ENCODE measurements at places on chromosomes 16 and 17. TPM values are rescaled to one million over a fixed set of nuclear protein-coding genes. Genes with fewer than 3 reads are reported as not detected.

DNA sequence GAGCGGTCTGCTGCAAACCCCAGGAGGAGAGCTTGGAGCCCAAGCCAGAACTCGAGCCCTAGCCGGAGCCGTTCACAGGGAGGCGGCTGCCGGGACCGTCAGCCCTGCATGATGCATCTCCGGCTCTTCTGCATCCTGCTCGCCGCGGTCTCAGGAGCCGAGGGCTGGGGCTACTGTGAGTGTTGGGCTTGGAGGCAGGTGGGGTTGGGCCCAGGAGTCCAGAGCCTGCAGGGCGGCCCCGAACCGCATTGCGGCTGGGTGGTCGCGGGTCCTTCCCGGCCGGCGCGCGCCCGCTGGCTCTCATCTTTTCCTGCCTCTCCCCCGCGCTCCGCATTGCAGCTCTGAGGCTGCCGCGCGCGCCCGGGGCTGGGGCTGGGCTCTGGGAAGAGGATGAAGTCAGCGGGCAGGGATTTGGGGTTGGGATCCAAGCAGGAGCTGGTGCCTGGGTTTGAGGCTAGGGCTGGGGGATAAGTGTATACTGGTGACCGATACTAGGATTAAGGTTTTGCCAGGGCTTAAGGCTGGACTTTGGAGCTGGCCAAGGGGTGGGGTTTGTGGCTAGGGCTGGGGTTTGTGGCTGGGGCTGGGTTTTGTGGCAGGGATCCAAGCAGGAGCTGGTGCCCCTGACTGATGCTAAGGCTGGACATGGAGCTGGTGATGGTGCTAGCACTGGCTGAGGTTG, 532 bp downstream of the CNTNAP1 start:
- peaks cover 26% of the 10 kb centered on the region for H3K27me3 ChIP-seq
- H3K27ac ChIP-seq, result no peak overlapping the region
- H3K4me3 ChIP-seq, result no peak overlapping the region

DNA sequence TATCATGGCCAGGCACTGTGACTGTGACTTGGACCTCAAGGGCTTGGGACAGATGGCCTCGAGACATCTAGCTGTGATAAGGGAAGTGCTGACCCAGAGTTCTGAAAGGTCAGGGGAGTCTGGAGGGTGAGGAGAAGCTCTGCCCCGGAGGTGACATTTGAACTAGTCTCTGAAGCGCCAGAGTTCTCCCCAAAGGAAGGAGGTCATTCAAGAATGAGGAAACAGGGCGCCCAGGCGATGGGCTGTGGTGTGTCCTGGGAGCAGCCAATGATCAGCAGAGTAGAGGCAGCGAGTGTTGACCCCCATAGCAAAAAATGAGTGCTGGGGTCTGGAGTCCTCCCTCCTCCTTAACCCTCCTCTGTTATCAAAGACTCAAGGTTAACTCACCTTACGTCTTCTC, 4.9 kb downstream of the STARD3 start:
- H3K27ac ChIP-seq, result no peak overlapping the region
- H3K36me3 ChIP-seq, result no peaks in the 10 kb centered on the region
- H3K27me3 ChIP-seq, result no peaks in the 10 kb centered on the region
- peaks cover 75% of the 10 kb centered on the region for H3K4me1 ChIP-seq
- H3K4me3 ChIP-seq, result no peak overlapping the region

Gene DHRS7C
- not detected for total RNA-seq

GRCh38 chr16:87445486-87445885, 47.3 kb downstream of the ZCCHC14 start:
- H3K27me3 ChIP-seq, result no peaks in the 10 kb centered on the region
- DNase-seq, result no peak
- H3K4me1 ChIP-seq, result no peaks in the 10 kb centered on the region
- H3K4me3 ChIP-seq, result no peak overlapping the region
- no peak overlapping the region for H3K27ac ChIP-seq
- peaks cover 3% of the 10 kb centered on the region for H3K36me3 ChIP-seq

- H3K27me3 ChIP-seq, result no peaks in the 10 kb centered on the region
- no peak overlapping the region for H3K4me3 ChIP-seq
- H3K27ac ChIP-seq, result no peak overlapping the region
- no peaks in the 10 kb centered on the region for H3K36me3 ChIP-seq
- no peak for DNase-seq
- no peaks in the 10 kb centered on the region for H3K4me1 ChIP-seq
Measured at GRCh38 chr17:40978575-40979151, 5.5 kb downstream of the KRT40 start.

Gene ABCC11
- total RNA-seq, result not detected
